ENCODE measurements at places on chromosomes 5 and 9.

- DNase-seq, result no peak
Observed at GRCh38 chr5:168607946-168608345, 28.8 kb upstream of the PANK3 start.

DNA sequence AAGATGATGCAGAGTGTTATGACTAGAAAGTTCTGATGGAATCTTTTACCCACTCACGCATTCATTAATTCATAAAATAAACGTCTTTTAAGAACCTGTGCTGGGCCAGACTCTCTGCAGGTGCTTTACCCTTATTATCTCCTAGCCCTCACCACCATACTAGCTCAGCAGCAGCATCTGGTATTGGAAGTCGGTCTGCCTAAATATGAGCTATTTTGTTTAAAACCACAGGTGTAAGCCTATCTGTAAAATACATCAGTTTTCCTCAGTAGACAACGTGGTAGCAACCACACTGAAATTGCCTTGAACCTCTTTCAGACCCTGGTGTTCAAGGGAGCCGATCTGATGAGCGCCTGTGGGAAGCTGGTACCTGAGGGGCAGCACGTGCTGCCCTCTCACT lies 69.4 kb downstream of the PPIC start:
- no peak for DNase-seq

DNA sequence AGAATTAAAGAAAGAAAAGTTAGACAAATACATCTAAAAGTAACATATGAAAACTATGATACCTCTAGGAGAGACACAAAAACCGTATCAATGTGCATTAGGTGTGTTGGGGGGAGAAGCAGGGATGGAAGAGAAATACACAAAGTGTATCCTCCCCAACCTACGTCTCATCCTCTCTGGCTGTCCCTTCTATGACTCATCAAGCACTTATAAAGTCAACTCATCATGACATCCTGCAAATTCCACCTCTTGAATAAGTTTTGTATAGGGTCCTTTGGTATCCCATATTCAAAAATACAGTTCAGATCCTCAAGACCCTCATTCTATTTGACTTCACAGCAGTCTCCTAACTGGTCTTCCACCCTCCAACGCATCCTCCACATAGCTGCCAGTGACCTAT lies 917.6 kb upstream of the DMAC1 start:
- no peak for DNase-seq

GRCh38 chr9:25716220-25716872 lies 38.1 kb upstream of the TUSC1 start:
- DNase-seq, result no peak

DNA sequence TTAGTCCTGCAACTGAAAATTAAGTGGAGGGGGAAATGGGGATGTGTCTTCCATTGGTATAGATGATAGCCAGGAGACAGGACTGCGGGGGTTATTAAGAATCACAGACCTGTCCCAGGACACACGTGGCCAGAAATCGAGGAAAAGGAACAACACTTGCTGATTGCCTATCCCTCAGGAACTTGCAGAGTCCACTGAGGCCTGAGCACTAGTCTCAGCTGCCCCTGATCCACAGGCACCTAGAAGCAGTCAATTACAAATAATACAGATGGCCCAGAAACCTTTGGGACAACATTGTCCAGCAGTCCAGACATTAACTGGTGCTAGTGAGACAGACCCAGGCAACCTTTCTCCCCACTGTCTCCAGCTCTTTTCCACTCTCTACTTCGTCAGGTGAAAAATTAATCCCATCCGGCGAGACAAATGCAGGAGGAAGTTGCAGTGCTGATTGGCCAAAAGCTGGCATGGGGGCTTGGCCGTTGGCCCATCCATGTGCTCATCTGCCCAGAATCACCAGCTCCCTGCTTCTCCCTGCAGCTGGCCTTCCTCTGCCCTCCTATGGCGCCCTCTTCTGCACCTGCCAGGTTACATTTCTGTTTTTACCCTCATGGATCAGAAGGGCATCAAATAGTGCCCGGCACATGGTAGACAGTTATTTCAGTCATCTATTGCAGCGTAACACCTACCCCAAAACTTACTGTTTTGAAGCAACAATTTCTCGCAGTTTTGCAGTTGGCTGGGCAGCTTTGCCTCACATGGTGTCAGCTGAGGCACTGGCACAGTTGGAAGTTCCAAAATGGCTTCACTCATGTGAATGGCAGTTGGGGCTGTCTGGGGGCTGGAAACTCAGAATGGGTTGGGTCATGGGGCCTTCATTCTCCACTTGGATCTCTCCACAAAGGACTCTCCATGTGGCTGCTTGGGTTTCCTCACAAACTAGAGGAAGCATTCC lies 3.6 kb upstream of the B4GALT1 start:
- no peak for DNase-seq

- no peak for DNase-seq
Observed at GRCh38 chr5:72598401-72599064, 91.3 kb upstream of the ZNF366 start.
